Progenitor cell of endocrine pancreas (in vitro differentiated cells): ENCODE measurements at places on chromosomes 6 and 20.

GRCh38 chr20:37651932-37652331 is 41.9 kb upstream of the CTNNBL1 start:
- no peak for DNase-seq
- no peaks in the 10 kb centered on the region for H3K27me3 ChIP-seq
- H3K4me3 ChIP-seq = no peak overlapping the region

DNA sequence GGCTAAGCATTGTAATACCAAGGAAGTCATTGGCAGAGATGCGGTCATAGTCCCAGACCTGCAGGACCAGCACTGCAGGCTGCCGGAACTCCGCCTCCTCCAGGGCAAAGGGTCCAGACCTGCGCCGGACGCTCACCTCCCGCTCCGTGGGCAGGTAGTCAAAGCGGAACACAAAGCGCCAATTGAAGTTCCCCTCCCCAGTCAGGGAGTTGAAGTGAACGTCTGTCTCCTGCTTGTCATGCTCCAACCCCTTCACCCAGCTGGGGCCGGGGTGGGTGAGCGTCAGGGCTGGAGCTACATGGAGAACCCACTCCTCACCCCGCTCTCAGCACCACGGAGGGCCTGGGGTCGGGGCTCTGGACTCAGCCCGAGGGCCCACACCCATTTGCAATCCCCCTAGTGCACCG is 18.2 kb downstream of the ERGIC3 start:
- peaks cover 7% of the 10 kb centered on the region for H3K36me3 ChIP-seq
- peak overlapping the region; percentile 10 for H3K27ac ChIP-seq
- no peaks in the 10 kb centered on the region for H3K4me1 ChIP-seq
- no peak for DNase-seq
- no peaks in the 10 kb centered on the region for H3K27me3 ChIP-seq
- H3K4me3 ChIP-seq = no peak overlapping the region

- no peak for DNase-seq
- no peak overlapping the region for H3K27ac ChIP-seq
- H3K4me1 ChIP-seq = peaks cover 8% of the 10 kb centered on the region
Observed at GRCh38 chr20:38728191-38728781, 4.0 kb downstream of the SLC32A1 start.

- no peaks in the 10 kb centered on the region for H3K27me3 ChIP-seq
- no peak for DNase-seq
- H3K4me1 ChIP-seq = peaks cover 11% of the 10 kb centered on the region
- no peak overlapping the region for H3K4me3 ChIP-seq
Observed at GRCh38 chr6:53770780-53771249, 24.0 kb upstream of the LRRC1 start.

DNA sequence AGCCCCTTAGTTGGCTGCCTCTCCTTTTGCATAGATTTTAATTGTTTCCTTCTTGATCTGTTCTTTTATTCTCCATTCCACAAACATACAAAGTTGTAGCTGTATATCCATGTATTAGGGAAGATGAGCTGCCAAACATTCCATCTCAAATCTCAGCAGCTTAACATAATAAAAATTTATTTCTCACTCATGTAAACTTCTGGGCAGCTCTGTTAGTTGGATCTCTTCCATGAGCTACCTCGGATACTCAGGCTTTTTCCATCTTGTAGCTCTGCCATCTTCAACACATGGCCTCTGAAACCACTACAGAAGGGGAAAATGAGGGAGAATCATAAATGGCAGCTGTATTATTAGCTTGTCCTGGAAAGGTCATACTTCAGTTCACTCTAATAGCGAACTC is 149.4 kb upstream of the BMP2 start:
- H3K4me3 ChIP-seq = no peak overlapping the region
- no peak overlapping the region for H3K27ac ChIP-seq
- H3K4me1 ChIP-seq = peaks cover 2% of the 10 kb centered on the region
- no peaks in the 10 kb centered on the region for H3K36me3 ChIP-seq
- no peak for DNase-seq

DNA sequence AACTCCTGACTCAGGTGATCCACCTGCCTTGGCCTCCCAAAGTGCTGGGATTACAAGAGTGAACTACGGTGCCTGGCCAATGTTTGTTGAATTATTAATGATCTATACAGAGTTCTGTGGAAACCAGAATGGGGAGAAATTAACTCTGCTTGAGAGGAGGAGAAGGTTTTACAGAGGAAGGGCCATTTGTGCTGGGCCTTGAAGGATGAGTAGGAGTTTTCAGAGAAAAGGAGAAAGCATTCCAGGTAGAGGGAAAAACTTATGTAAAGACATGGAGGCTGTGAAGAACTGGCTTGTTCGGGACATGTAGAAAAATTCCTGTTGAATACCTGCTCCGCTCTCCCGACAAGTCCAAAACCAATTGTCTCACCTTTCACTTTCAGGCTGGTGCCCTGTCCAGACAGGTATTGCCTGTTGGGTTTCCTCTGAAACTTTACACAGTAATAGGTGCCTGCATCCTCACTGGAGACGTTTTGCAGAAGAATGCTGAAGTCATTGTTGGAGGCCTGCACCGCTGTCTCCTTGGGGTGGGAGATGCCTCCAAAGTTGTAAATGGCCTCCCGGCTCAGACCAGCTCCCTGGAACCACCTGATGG is 11.3 kb upstream of the NSFL1C start:
- DNase-seq = no peak
- H3K4me1 ChIP-seq = peaks cover 10% of the 10 kb centered on the region
- no peaks in the 10 kb centered on the region for H3K36me3 ChIP-seq

GRCh38 chr20:8399947-8400346 is 267.9 kb downstream of the PLCB1 start:
- no peaks in the 10 kb centered on the region for H3K36me3 ChIP-seq
- no peak overlapping the region for H3K27ac ChIP-seq
- H3K4me3 ChIP-seq = no peak overlapping the region
- H3K27me3 ChIP-seq = no peaks in the 10 kb centered on the region
- DNase-seq = no peak
- H3K4me1 ChIP-seq = no peaks in the 10 kb centered on the region

DNA sequence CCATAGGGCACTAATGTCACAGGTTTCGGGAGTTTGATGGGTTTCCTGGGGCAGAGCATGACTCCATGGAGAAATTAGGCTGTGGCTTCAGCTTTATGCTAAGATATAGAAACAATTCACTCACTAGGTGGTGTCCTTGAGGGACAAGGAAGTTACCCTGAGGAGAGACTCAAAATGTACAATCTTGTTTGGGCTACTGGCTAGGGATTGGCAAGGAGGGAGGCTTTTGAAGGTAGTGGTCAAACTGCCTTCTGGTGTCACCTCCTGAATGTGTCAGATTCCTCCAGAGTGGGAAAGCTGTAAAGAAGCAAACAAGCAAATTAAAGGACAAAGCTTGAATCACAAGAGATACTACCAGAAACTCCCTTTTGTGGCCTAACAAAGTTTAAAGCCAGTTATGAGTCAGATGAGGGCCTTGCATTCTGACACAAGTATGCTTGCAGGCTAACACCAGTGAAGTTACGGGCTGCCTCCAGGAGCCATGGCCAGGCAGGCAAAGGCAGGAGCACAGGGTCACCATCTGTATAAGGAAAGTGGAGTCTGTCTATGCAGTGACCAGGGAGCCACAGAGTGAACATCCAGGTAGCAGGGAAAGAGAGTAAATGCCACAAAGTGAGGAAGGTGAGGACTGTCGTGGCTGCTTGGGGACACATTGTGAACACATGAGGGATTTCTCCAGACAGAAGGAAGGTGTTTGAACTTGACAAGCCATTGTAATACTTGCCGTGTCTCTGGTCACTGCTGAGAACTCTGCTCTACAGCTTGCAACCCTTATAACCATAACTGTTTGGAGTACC is 107.7 kb upstream of the DTNBP1 start:
- no peak overlapping the region for H3K27ac ChIP-seq
- no peak overlapping the region for H3K4me3 ChIP-seq
- H3K36me3 ChIP-seq = no peaks in the 10 kb centered on the region
- DNase-seq = no peak

- H3K4me1 ChIP-seq = peaks cover 8% of the 10 kb centered on the region
- peaks cover 10% of the 10 kb centered on the region for H3K27me3 ChIP-seq
- H3K27ac ChIP-seq = no peak overlapping the region
- H3K36me3 ChIP-seq = peaks cover 7% of the 10 kb centered on the region
Observed at GRCh38 chr6:131303338-131303930, 168.2 kb downstream of the AKAP7 start.

DNA sequence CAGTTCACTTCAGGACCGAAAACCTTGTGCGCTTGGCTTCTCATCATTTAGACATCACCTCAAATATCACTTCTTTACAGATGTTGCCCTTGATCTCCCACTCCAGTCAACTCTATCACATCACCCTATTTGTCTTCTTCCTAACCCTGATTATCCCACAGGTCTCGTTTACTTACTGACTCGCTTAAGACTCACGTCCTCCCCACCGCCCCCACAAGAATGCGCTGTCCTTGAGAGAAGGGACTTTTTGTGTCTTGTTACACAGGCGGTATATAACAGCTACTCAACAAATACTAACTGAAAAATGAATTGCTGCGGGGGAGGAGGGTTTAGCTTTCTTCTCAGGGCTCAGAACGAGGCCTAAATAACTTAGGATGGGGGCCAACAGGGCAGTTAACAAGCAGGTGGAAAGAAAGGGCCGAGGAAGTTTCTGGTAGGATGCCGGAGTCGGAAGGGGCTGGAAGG is 527 bp downstream of the TOMM34 start:
- peak overlapping the region; percentile 90 for H3K4me3 ChIP-seq
- no peaks in the 10 kb centered on the region for H3K27me3 ChIP-seq
- peak overlapping the region; percentile 97 for H3K27ac ChIP-seq
- no peak for DNase-seq
- H3K36me3 ChIP-seq = peaks cover 7% of the 10 kb centered on the region

DNA sequence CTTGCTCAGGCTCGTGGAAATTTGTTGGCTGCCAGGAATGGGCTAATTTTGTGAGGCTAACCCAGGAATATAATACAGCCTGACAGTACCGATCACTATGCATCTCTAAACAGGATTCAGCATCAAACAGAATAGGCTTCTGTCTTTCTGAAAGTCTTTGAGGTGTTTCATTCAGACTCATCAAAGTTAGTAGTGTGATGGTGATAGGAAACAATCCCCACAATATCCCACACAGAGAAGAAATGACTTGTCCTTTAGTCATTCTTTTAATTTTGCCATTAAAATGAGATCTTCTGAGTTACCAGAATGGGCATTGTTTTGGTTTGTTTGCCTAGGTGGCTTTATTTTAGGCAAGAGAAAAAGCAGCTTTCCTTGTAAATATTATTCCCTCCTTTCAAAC is 54.3 kb downstream of the FAM229B start:
- no peaks in the 10 kb centered on the region for H3K27me3 ChIP-seq
- H3K36me3 ChIP-seq = no peaks in the 10 kb centered on the region
- no peaks in the 10 kb centered on the region for H3K4me1 ChIP-seq
- no peak overlapping the region for H3K27ac ChIP-seq

DNA sequence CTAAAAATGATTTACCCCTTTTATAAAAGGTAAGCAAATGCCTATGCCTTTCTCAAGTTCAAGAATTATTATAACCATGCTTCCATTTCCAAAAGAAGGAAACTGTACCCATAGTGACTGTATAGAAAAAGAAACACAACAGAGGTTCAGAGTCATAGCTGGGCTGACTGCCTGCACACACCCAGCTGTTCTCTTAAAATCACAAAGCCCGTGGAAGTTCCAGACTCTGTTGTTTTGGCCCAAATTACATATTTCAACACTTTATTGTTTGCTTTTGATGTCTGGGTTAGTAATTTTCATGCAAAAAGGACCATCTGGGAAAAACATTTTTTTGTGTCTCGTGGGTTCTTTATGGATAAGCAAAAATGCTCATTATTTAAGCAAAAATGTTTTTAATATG is 99.2 kb downstream of the LCA5 start:
- H3K27ac ChIP-seq = no peak overlapping the region
- DNase-seq = no peak
- peaks cover under 1% of the 10 kb centered on the region for H3K4me1 ChIP-seq
- H3K27me3 ChIP-seq = no peaks in the 10 kb centered on the region
- H3K36me3 ChIP-seq = peaks cover 3% of the 10 kb centered on the region
- no peak overlapping the region for H3K4me3 ChIP-seq

DNA sequence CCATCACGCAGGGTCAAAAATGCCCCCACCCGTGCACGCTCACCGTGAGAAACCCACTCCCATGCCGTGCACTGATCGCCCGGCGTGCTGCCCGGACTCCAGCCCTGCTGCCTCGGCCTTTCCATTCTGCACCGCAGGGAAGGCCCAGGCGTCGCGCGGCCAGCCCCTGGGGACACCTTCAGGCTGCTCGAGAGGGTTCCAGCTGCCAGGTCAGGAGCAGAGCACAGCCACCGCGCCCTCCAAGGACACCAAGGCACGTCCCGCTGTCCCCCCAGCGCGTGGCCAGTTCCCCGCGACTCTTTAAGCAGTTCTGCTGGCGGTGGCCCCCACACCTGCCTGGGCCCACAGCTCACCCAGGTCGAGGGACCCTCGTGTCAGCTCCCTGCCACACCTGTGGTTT is 314.3 kb upstream of the QKI start:
- no peak overlapping the region for H3K4me3 ChIP-seq
- no peaks in the 10 kb centered on the region for H3K27me3 ChIP-seq
- H3K27ac ChIP-seq = no peak overlapping the region
- no peak for DNase-seq
- H3K4me1 ChIP-seq = no peaks in the 10 kb centered on the region

DNA sequence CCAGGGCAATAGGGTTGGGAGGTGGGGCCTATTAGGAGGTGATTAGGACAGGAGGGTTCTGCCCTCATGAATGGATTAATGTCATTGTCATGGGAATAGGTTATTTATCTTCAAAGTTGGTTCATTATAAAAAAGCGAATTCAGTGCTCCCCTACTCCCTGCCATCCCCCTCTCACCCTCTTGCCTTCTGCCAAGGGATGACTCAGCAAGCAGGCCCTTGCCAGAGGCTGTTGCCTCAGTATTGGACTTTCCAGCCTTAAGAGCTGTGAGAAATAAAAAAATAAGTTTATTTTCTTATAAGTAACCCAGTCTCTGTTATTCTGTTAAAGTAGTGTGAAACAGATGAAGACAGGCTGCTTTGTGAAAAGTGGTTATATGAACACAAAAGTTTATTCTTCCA is 381.1 kb upstream of the ZFP64 start:
- H3K4me3 ChIP-seq = no peak overlapping the region
- peaks cover 2% of the 10 kb centered on the region for H3K36me3 ChIP-seq
- no peaks in the 10 kb centered on the region for H3K27me3 ChIP-seq
- H3K27ac ChIP-seq = no peak overlapping the region
- DNase-seq = no peak
- peaks cover 1% of the 10 kb centered on the region for H3K4me1 ChIP-seq

DNA sequence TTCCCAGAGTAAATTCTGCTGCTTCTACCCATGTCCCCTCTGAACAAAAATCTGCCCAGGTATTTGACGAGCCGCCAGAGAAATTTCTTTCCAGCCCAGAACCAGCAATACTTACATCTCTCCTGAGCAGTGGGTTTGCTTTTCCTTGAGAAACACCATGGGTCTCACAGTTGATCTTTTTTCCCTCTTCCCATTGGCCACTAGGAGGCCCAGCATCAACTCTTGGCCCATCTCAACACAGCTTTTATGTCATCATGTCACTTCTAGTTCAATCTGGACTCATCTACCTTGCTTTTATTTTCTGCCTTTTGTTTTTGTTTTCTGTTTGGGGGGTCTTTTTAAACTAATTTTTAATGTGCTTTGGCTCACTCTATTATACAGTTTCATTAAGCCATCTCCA is 18.8 kb downstream of the MAFB start:
- H3K4me1 ChIP-seq = peaks cover 13% of the 10 kb centered on the region
- DNase-seq = no peak
- peaks cover 6% of the 10 kb centered on the region for H3K27me3 ChIP-seq
- no peak overlapping the region for H3K27ac ChIP-seq
- no peaks in the 10 kb centered on the region for H3K36me3 ChIP-seq
